ENCODE measurements at places on chromosomes 11 and 22.

GRCh38 chr11:100890789-100891188 is 203.7 kb downstream of the ARHGAP42 start:
- no peak for DNase-seq

GRCh38 chr11:2461253-2461955 is 16.6 kb downstream of the KCNQ1 start:
- no peak for DNase-seq

DNA sequence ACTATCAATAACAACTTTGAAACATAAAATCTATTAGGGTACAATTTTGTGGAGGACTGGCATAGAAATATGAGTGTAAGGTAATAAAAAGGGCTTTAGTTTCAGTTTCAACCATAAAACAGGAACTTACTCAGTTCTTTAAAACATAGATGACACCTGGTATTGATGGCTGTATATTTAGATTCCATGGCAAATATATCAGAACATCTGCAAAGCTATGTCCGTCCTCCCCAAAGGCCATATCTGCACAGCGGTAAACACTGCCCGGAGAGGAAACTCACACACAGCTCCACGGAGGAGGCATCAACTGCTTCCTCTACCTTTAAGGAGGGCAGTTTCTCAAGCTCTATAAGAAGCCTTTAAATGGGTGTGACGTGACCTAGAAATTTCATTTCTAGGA is 993.3 kb downstream of the BRD1 start:
- DNase-seq, result no peak

GRCh38 chr11:107683807-107684206 is 28.0 kb downstream of the SLN start:
- no peak for DNase-seq

Measured in activated CD4-positive, alpha-beta T cell treated with anti-CD3 and anti-CD28 coated beads, Interleukin-2, amount 50 U/mL, for 4 hours (primary cell).